ENCODE measurements at places on chromosomes 16 and 17.

DNA sequence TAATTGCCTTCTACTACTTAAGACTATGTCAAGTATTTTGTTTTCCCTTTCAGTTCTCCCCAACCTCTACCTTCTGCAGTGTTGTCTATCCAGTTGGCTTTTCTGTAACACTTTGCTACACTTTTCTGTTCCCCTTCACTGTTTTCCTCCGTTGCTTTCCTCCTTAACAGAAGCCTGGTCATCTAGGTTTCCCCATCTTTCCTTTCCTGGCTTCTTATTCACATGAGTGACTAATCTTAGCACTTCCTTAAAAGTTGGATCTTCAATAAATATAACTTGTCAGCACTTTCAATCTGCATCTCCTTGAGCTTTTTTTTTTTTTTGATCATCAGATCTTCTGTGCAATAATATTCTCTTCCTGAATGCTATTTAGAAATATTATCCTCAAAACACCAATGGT is 2.8 kb upstream of the SLFN11 start:
- peak; percentile 35 for DNase-seq

GRCh38 chr16:89687092-89687940 is 827 bp downstream of the CDK10 start:
- peak; percentile 98 for DNase-seq

DNA sequence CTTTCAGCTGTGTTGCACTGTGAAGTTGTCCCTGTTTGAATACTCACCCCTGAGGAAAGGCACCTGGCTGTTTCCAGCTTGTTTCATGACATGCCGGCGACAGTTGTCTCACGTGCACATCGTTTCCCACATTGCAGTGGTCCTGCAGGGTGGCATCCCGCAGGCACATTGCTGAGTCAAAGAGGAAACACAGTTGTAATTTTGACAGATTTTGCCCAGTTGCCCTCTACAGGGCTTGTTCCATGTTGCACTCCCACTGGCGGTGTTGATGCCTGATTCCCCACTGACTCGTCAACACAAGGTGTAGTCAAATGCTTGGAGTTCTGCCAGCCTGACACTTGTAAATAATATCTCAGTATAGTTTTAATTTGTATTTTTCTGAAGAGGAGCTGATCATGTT is 23.8 kb downstream of the EPN2 start:
- DNase-seq: no peak

GRCh38 chr17:62591333-62591732 is 36.1 kb upstream of the MRC2 start:
- DNase-seq: no peak

GRCh38 chr17:22138861-22139469 is 446.6 kb downstream of the KCNJ18 start:
- DNase-seq: no peak

DNA sequence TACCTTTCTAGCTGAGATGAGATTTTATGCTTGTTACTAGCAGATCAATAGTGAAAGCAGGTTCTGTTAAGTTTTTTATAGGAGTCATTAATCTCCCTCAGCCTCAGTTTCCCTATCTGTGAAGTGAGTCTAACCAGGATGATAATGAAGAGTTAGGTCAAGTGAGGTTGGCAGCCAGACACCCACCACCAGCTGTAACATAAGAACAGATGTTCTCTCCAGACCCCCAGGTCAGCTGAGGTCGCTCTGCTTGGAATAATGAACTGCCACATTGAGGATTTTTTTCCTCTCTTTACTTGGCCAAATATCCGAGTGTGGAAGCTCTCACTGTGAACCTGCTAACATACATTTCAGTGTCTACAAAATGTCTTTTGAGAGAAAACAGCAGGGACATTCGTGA is 389.6 kb downstream of the WWOX start:
- DNase-seq: no peak

DNA sequence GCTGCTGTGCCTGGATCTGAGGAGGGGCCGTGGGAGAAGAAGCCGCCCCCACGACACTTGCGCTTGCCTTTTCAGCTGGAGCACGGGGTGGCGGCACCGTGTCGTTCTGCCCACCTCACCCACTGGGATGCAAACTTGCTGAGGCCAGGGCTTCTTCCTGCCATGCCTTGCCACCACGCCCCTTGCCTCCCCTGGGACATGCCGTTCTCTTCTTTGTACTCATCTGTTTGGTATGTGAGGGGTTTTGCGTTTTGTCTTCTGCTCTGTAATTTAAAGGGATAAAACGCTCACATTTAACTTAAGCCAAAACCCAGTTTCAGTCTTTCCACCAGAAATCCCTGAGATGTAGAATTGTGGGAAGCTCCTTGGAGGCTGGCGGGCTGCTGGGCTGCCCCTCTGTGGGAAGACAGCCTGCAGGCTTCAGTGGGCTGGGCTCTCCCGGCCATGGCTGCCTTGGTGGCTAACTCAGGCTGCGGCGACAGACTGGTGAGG is 180.2 kb downstream of the RPTOR start:
- DNase-seq: peak; percentile 62

- peak; percentile 16 for DNase-seq
These were observed 30.0 kb downstream of the FOXL1 start for GRCh38 chr16:86608301-86608747.

GRCh38 chr17:49973271-49973615 is 4.3 kb downstream of the DLX4 start:
- DNase-seq: no peak

GRCh38 chr16:78560997-78561396 is 461.5 kb downstream of the WWOX start:
- no peak for DNase-seq

DNA sequence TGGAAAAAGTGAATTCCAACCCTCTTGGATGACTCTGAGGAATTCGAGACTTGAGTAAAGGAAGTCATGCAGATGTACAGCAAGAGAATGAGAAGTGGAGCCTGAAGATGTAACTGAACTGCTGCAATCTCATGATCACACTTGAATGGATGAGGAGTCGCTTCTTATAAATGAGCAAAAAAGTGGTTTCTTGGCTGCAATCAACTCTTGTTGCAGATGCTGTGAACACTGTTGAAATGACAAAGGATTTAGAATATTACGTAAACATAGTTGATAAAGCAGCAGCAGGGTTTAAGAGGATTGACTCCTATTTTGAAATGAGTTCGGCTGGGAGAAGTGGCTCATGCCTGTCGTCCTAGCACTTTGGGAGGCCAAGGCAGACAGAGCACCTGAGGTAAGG is 25.5 kb downstream of the ASPA start:
- DNase-seq: no peak

DNA sequence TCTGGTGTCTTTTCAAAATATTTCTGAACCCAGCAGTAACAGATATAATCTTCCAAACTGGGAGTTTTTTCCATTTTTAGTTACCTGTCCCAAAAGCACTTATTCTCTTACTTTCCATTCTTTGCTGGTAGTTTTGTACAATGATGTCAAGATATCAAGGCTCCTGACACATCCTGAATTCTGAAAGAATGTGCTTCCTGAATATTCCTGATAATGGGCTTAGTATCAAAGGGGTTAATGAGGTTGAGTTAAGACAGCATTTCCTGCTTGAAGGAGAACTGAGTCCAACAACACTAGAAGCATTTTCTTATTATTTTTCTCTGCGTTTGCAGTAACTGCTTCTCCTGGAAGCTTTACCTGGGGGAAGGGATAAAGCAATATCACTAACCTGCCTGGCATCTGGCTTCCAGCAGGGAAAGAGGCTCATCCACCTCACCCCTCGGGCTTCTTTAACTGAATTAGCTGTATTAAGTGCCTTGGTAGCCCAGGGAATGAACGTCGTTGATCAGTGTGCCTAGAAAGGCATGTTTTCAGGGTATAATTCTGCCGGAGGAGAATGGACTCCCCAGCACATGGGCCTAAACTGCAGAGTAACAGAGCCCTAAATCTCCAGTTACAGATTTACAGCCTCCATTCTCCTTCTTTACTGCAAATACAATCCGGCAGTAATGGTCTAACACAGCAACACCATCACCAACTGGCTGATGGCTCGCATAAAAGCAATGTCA is 134.4 kb downstream of the SNX11 start:
- peak; percentile 33 for DNase-seq

DNA sequence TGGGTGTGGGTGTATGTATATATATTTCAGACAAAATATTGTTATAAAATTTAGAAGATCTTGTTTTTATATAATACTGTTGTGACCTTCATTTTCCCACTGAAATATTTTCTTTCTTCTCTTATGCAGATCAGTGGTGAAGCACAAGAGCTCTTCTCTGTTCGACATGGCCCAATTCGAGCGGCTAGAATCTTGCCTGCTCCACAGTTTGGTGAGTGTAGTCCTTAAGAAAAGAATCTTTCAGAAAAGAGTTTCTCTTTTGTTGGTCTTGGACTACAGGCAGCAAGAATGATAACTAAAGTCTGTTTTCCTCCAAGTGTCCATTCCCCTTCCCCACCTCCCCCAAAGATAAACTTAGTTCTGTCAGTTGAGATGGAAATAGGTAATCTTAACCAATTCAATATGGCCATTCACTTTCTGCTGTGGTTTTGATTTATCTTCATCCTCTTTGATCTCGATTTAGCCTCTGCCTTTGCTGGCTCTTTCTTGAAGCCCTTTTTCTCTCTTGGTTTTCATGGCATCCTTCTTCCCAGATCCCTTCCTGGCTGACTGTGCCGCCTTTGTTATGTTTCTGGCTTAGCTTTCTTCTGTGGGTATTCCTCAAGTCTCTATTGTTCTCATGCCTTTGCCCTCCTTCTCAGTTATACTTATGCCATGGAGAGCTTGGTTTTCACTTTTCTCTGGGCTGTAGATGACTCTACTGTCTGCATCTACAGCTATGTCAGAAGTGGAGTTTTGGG is 69.6 kb downstream of the BCAS3 start:
- DNase-seq: no peak

GRCh38 chr17:42519546-42520491 is 16.2 kb upstream of the NAGLU start:
- peak; percentile 99 for DNase-seq

- DNase-seq: no peak
These were observed 116.3 kb downstream of the SOX9 start for GRCh38 chr17:72236980-72237633.

- DNase-seq: peak; percentile 45
These were observed 21.5 kb downstream of the MYO18A start for GRCh38 chr17:29158488-29159275.

GRCh38 chr16:70163596-70163995 is 10.0 kb upstream of the CLEC18C start:
- no peak for DNase-seq

DNA sequence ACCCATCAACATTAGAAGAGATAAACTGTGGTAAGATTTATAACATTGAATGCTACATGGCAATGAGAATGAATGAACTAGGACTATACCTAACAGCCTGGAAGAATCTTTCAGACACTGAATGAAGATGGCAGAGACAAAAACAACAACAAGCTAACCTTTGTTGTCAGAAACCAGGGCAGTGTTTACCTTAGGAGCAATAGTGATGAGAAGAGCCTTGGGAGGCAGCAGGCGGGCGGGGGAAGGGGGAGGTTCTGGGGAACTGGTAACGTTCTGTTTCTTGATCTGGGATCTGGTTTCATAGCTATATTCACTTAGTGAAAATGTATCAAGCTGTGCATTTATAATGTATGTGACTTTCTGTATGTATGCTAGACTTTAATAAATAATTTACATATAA is 139.0 kb upstream of the TNRC6C start:
- no peak for DNase-seq

DNA sequence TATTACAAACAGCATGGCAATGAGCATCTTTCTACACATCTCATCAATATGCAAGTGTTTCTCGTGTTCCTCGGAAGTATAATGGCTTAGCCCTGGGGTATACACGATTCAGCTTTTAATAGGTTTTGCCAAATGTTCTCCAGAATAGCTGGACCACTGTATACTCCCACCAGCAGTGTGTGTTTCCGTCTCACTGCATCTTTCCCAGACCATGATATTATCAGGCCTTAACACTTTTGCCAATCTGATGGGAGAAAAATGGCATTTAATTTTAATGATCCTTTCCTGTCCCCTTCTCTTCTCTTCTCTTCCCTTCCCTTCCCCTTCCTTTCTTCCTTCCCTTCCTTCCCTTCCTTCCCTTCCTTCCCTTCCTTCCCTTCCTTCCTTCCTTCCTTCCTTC is 30.8 kb downstream of the PRKCB start:
- DNase-seq: no peak

DNA sequence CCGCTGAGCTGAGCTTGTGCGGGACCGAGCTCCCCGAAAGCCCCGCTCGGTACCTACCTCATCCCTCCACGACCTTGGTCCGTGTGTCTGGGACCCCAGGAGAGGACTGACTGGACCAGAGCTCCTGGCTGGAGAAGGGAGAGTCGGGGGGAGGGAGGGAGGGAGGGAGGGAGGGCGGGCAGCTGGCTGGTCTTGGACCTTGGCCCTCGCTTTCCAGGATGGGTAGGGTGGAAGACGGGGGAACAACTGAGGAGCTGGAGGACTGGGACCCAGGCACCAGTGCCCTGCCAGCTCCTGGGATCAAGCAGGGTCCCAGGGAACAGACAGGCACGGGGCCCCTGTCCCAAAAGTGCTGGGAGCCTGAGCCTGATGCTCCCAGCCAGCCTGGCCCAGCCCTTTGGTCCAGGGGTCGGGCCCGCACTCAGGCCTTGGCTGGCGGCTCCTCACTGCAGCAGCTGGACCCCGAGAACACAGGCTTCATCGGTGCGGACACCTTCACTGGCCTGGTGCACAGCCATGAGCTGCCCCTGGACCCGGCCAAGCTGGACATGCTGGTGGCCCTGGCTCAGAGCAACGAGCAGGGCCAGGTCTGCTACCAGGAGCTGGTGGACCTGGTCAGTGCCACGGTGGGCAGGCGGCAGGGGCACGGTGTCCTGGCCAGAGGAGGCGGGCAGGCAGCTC is 553 bp downstream of the RHBDL1 start:
- DNase-seq: no peak
